AG20443 (cell line): ENCODE measurements at places on chromosomes 16 and 17.

DNA sequence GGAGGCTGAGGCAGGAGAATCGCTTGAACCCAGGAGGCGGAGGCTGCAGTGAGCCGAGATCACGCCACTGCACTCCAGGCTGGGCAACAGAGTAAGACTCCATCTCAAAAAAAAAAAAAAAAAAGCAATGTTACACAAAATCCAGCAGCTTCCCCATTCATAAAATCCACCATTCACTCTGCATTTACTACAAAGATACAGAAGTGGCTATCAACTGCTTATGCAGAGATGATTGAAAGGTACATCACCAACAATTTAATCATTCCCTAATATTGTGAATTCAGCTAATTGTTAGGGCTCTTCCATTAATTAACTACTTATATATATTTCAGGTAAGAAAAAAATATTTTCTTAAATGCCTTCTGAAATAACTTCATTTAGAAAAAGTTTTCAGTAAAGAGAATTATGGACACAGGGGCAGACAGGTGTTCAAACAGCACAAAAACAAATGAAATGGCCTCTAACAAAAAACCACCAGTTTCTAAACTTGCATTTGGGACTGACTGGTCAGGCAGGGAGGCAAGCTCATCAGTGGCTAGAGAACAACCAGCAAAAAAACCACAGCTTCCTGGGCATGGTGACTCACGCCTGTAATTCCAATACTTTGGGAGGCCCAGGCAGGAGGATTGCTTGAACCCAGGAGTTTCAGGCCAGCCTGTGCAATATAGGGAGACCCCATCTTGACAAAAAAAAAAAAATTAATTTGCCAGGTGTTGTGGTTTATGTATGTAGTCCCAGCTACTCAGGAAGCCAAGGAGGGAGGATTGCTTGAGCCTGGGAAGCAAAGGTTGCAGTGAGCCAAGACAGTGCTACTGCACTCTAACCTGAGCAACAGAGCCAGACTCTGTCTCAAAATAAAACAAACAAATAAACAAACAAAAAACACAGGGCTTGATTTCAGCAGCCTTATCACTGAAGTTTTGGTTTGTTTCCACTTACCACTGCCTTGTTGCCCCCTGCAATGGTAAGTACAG is 26.3 kb downstream of the ERN1 start:
- peak; percentile 59 for DNase-seq

GRCh38 chr17:35801583-35802224 is 6.3 kb upstream of the MMP28 start:
- DNase-seq: peak; percentile 39

DNA sequence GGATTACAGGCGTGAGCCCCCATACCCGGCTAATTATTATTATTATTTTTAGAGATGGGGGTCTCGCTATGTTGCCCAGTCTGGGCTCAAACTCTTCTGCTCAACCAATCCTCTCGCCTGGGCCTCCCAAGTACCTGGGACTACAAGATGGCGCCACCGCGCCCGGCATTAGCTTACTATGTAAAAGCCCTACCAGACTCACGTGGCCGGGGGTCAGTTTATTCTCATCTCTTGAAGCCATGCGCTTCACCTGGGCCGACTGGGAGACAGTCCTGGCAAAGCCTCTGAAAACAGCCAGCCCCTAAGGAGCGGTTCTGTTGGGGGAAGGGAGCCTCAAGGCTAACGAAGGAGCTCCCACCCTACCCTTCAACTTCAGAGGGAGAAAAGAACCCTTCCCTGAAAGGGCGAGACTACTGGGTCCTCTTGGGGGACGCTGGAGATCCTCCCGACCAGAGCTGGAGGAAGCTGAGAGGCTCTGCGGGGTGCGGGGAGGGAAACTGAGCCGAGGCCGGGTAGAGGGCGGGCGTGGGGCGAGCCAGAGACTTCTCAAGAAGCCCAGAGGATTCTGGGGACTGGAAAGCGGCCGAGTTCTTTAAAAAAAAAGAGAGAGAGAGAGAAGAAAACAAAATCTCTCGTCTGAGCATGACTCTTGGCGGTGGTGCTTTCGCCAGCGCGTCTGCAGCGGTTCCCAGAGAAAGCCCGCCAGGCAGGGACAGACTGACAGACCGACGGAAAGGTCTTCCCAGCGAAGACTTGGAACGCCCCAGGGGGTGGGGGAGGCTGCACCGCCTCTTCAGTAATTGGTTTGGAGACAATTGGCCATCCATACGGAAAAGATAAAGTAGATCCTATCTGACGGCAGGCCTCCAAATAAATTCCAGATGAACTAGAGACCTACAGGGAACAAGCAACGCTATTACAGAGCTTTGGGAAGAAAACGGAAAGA is 5.6 kb upstream of the TUBG2 start:
- peak; percentile 87 for DNase-seq

DNA sequence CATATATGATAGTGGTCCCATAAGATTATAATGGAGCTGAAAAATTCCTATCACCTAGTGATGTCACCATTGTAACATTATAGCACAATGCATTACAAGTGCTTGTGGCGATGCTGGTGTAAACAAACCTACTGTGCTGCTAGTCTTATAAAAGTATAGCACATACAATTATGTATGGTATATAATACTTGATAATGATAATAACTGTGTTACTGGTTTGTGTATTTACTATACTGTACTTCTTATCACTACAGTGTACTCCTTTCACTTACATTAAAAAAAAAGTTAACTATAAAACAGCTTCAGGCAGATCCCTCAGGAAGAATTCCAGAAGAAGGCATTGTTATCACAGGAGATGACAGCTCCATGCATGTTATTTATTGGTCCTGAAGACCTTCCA is 122.0 kb upstream of the NACA2 start:
- no peak for DNase-seq

DNA sequence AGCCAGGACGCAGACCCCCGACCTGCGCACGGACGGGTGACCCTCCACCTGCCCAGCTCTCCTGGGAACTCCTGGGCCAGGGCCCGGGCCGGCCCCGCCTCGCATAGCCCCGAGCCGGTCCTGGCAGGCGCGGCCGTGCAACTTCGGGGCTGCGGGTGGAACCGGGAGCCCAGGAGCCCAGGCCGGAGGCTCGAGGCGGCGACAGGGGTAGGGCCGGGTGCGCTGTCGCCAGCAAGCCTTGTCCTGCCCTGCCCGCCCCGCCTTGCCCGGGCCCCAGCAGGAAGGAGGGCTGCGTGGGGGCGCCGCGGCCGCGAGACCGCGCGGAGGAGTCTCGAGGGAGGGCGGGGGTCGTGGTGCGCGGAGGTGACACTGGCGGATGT is 408 bp downstream of the LMF1 start:
- DNase-seq: peak; percentile 62

- DNase-seq: no peak
Measured at GRCh38 chr16:19329932-19330331, 44.4 kb downstream of the CLEC19A start.

GRCh38 chr16:82660966-82661365 is 34.2 kb downstream of the CDH13 start:
- DNase-seq: no peak

- no peak for DNase-seq
Measured at GRCh38 chr17:78122216-78122930, 6.2 kb downstream of the TMC6 start.
